Stomach (tissue), 19 donors: ENCODE measurements at places on chromosomes 2 and 18. TPM values are rescaled to one million over a fixed set of nuclear protein-coding genes. Genes with fewer than 3 reads are reported as not detected.

The TSHZ1 gene
- total RNA-seq = 14.8 TPM

DNA sequence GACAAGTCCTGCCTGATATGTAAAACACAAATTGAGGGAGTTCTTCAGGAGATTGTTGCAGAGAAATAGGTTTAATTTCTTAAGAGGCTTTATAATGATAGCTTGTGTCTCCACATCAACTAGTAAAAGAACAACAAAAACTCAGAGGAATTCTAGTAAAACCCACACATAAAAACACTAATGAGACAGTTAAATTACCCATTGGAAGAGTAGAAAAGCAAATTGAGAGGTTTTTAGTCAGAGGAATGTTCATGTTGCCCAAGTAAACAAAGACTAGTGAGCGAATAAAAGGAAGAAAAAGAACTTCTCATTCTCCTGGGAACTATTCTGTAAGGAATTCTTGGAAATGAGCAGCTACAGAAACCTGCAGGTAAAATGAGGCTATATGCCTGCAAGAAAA, 330.6 kb downstream of the STK39 start:
- DNase-seq = no peak
- no peak overlapping the region for H3K4me3 ChIP-seq
- no peaks in the 10 kb centered on the region for H3K4me1 ChIP-seq
- no peaks in the 10 kb centered on the region for H3K27me3 ChIP-seq
- no peak overlapping the region for H3K27ac ChIP-seq
- no peaks in the 10 kb centered on the region for H3K36me3 ChIP-seq

DNA sequence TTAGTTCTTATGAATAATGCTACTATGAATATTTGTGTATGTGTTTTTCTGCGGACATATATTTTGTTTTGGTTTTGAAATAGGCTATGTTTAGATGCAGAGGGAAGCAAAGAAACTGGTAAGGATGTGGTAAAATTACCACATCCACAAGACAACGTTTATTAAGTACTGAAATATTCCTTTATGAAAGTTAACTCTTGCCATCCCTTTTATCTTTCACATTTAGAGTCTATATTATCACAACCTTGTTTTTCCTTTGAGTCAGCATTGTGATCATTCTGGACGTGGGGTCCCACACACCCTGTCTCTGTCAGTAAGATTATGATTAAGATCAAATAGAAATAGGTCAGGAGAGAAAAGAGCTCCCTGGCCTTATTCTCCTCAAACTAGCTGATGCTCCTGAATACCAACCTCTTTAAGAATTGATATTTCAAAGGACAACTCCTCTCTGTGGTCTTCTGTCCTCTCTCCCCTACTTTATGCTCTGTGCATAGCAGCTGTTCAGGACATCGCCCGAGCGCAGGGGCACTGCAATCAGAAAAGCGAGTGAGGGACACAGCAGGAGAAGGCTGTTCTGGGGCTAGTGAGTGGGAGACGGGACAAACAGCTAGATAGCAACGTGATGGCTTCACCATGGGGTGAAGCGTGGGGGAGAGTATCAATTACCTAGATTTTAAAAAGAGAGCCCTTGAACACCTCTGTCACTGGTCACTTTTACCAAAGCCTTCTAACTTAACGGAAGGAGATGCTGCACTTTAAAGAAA, 12.2 kb downstream of the METAP1D start:
- H3K27me3 ChIP-seq = no peaks in the 10 kb centered on the region
- no peak overlapping the region for H3K4me3 ChIP-seq
- no peaks in the 10 kb centered on the region for H3K36me3 ChIP-seq
- H3K27ac ChIP-seq = no peak overlapping the region
- H3K4me1 ChIP-seq = no peaks in the 10 kb centered on the region
- no peak for DNase-seq

The CNRIP1 gene
- 22.4 TPM for total RNA-seq

DNA sequence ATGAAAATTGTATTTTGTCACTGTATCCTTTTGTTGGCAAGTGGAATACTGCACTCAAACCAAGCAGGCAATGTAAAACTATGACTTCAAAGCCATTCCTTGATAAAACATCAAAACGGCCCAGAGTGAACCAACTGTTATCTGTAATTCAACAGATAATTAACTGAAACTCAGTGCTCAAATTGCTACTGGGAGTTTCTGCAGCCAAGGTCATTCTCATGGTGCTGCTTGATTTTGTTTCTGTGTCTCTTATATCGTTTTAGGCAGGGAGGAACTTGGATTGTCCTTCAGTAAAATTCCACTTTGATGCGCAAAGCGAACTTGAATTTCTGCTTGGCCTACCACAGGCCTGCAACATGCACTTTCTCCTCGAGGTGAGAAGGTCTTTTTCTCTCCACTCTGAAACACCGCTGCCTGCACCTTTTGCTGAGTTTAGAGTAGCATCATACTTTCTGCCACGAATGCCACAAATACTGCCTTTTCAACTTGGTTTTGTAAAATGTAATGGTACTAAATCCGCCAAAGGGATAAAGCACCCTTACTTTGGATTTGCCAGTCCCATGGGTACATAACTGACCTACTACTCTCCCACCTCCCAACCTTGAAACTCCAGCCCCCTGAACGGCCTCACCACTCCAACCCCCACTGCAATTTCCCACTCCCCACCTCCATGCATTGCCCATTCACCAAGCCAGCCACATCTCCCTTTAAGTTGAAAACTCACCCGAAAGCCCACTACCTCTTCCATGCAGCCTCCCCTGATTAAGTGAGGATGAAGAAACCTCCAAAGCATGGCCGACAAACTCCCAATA, 204.7 kb downstream of the TGIF1 start:
- H3K27ac ChIP-seq = no peak overlapping the region
- H3K4me1 ChIP-seq = no peaks in the 10 kb centered on the region
- H3K27me3 ChIP-seq = no peaks in the 10 kb centered on the region
- H3K4me3 ChIP-seq = no peak overlapping the region
- no peaks in the 10 kb centered on the region for H3K36me3 ChIP-seq

DNA sequence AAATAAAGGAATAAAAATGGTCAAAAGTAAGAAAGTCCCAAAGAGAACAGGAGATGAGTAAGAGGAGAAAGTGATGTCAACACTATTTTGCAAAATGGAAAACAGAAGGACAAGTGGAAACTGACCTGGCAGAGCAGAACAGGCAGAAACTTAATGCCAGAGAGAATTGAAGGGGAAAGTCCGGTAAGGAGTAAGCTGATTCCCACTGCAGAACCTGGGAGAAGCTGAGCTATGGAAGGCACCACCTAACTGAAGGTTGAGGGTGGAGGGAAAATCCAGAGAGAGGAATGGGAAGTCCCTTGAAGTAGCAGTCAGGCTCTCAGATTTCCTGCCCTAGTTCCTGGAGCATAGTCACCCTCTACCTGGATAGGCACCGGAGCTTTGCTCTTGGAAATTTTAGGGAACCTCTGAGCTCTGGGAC, 59.8 kb downstream of the MOGAT1 start:
- H3K27ac ChIP-seq = peak overlapping the region; percentile 16
- H3K36me3 ChIP-seq = no peaks in the 10 kb centered on the region
- no peak overlapping the region for H3K4me3 ChIP-seq
- H3K4me1 ChIP-seq = peaks cover 42% of the 10 kb centered on the region
- H3K27me3 ChIP-seq = no peaks in the 10 kb centered on the region
- no peak for DNase-seq

GRCh38 chr18:44802508-44802907, 121.8 kb downstream of the SETBP1 start:
- DNase-seq = no peak
- H3K27me3 ChIP-seq = no peaks in the 10 kb centered on the region
- H3K36me3 ChIP-seq = no peaks in the 10 kb centered on the region
- H3K4me1 ChIP-seq = peaks cover 84% of the 10 kb centered on the region

The SGO2 gene
- 3.7 TPM for total RNA-seq

DNA sequence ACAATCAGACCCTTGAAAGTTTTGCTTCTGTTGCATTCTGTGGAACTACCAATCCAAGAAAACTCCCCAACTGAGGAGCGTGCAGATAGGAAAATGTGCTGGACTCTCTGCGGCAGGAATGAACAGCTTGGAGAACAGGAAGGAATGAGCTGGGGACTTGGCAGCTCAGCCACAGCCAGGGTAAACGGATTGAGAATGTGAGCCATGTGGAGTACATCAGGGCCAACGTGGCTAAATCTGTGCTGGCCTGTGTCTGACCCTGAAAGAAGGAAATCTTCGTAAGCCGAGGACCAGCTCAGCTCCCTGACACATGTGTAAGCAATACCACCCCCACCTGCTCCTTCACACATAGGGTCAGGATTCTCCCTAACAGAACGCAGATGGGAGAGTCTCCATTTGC, 1023.7 kb downstream of the BCL11A start:
- H3K4me1 ChIP-seq = no peaks in the 10 kb centered on the region
- H3K27me3 ChIP-seq = no peaks in the 10 kb centered on the region
- H3K4me3 ChIP-seq = no peak overlapping the region
- H3K27ac ChIP-seq = no peak overlapping the region
- DNase-seq = peak; percentile 53
- no peaks in the 10 kb centered on the region for H3K36me3 ChIP-seq

GRCh38 chr2:109065391-109065734, 63.6 kb upstream of the SH3RF3 start:
- peak; percentile 69 for DNase-seq
- peaks cover 43% of the 10 kb centered on the region for H3K4me1 ChIP-seq
- no peaks in the 10 kb centered on the region for H3K36me3 ChIP-seq
- no peaks in the 10 kb centered on the region for H3K27me3 ChIP-seq

DNA sequence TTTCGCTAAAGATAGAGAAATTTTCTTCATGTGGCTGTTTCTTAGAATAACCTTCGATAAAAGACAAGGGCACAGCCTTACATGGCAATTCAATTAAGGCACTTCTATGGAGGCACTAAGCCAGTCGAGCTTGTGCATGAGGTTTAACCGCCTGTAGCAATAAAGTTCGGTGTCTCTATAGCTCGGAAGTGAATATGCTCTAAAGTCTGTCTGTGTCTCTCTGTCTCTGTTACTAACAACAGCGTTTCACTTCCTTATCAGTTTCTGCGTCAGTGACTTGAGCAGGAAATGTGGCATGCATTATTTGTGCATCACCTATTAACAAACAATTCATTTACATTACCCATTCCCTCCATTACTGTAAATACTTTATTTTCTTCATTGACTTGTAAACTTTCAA, 365.1 kb upstream of the NETO1 start:
- no peak overlapping the region for H3K4me3 ChIP-seq
- no peak overlapping the region for H3K27ac ChIP-seq
- no peaks in the 10 kb centered on the region for H3K27me3 ChIP-seq
- H3K36me3 ChIP-seq = no peaks in the 10 kb centered on the region

DNA sequence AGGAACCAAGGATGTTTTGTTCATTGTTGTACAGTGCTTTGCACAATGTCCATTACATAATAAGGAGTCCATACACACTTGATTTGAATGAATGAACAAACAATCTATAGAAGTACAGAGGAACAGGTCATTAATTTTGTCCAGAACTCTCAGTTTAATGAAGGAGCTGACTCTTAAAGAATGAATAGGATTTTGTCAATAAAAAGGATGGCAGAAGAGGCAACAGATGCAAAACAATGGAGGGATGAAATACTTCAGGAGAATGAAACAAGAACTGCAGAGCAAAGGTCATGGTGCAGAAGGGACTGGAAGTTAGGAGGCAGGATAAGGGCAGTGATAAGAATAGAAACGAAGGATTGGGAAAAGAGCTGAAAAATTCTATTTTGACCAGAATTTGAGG, 28.7 kb upstream of the COL5A2 start:
- H3K36me3 ChIP-seq = no peaks in the 10 kb centered on the region
- H3K27me3 ChIP-seq = no peaks in the 10 kb centered on the region
- H3K4me1 ChIP-seq = peaks cover 12% of the 10 kb centered on the region
- no peak overlapping the region for H3K4me3 ChIP-seq
- no peak overlapping the region for H3K27ac ChIP-seq

DNA sequence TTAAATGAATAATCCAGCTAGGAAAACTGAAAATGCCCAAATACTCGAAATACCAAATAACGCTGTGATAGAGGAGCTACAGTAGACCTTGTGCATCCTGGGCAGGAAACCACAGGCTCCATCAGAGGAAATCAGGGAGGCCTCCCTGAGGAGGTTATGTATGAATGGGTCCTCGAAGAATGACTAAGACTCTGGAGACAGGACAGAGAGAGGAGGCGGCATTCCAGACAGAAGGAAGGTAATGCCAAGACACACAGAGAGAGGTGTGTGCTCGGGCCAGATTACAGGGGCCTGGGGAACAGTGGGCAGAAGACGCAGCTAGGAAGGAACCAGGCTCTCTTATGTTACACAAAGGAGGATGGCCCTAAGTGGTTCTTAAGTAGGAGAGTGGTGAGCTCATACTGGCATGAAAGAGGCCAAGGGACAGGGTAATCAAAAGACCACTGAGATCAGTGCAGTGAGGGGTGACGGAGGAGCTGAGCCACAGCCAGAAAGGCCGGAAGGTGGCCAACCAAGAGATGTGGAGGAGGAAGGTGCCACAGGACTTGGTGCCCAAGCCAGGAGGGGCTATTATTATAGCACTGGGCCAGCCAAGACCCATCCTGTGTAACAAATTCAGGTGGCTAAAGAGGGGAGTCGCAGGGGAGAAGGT, 9.9 kb downstream of the ST3GAL5 start:
- H3K27me3 ChIP-seq = no peaks in the 10 kb centered on the region
- no peak overlapping the region for H3K4me3 ChIP-seq
- no peak overlapping the region for H3K27ac ChIP-seq
- no peaks in the 10 kb centered on the region for H3K4me1 ChIP-seq

- no peak overlapping the region for H3K4me3 ChIP-seq
- H3K4me1 ChIP-seq = peaks cover 6% of the 10 kb centered on the region
- no peaks in the 10 kb centered on the region for H3K36me3 ChIP-seq
- peak overlapping the region; percentile 78 for H3K27ac ChIP-seq
- no peak for DNase-seq
Observed at GRCh38 chr2:217436386-217436785, 566.4 kb downstream of the TNS1 start.

GRCh38 chr2:23425885-23426262, 40.9 kb downstream of the KLHL29 start:
- no peaks in the 10 kb centered on the region for H3K36me3 ChIP-seq
- no peak overlapping the region for H3K4me3 ChIP-seq
